ENCODE measurements at places on chromosomes 4 and X.

DNA sequence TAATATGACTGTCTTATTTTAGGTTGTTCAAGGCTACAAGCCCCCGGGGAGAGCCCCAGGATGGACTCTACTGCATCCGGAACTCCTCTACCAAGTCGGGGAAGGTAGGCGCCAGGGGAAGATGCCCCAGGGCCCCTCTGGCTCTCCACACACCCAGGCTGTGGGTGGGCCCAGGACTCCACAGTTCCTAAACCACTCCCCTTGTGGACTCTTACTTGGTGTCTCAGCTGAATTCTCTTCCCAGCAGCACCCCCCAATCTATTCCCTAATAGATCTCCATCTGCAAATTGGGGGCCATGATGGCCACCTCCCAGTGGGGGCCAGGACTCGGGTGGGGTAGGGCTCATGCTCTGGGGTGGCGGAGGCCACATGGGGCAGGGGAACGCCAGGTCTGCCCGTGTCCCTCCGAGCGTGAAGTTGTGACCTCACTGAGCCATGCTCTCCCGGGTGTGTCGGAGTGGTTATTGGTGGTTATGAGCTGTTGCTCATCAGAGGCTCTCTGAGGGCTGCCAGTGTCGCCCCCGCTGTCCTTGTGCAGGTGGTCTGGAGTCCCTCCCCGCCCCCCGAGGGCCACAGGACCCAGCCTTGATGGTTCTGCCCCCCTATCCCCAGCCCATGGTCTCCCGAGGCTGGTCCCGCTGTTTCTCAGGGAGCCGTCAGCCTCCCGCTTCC, 11.2 kb upstream of the ADD1 start:
- no peak for DNase-seq

DNA sequence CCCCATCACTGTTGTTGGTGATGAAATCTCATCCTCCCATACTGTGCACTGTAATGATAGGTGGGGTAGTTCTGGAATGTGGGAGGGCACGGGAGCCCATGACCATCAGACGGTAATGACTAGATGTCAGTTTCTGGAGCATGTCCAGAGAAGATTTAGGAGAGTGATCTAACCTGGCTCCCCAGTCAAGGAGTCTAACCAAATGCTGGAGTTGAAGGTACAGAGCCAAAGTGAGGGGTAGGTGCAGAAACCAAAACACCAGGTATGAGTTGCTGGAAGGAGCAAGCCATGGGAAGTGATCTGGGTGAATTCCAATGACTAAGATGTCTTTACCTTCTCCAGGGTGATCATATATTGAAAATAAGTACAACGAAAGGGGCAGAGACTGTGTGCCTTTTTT, 296.9 kb downstream of the INPP4B start:
- DNase-seq = no peak

DNA sequence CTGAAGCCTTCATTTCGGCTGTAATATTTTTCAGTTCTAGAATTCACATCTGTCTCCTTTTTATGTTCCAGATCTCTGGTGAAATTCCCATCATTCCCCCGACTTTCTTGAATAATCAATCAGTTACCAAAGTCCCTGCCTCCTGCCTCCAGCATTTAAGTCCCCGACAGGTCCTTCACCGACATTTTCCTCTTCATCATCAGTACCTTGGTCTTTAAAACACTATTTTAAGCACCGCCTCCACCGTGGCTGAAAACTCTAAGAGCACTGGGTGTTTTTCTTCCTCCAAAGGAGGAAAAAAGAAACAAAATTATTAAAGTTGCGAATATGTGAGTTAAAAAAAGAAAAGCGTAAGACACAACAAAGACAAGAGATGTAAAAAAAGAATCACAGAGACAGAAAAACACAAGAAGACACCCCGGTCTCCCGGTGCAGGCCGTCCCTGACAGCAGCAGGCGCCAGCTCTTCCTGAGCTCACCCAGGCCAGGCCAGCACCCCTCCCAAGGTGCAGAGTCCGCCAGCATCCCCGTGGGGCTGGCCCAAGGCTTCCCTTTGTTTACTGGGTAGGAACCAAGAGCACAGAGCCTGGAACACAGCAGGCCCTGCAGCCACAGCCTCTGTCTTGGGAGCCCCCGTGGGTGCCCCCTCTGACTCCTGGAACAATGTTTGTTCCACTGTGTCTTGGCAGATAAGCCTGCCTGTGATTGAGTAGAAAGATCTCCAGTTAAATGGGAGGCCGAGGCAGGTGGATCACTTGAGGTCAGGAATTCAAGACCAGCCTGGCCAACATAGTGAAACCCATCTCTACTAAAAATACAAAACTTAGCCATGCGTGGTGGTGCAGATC, 49.3 kb upstream of the CPLX1 start:
- no peak for DNase-seq

DNA sequence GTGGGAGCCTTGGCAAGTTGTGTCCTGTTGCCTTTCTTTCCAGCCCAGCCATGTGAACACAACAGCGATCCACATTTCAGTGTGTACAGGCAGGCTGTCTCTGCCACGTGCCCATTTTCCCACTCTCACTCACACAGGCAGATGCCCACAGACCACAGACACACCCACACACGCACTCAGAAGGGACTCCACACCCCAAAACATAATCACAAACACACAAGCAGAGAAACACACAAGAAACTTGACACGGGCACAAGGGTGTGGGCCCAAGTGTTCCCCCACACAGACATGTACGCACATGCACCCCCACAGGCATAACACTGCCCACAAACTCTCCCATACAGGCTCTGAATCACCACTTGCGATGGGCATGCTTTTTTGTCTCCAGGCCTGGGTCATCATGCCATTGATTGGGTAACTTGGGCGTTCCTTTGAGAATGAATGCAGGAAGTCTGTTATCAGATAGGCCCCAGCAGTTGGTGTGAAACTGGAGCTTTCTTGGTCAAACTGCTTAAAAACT, 84.3 kb downstream of the NBDY start:
- peak; percentile 24 for DNase-seq

- DNase-seq = peak; percentile 22
These were observed 716 bp downstream of the KIT start for GRCh38 chr4:54658252-54659093.

- DNase-seq = no peak
These were observed 195.6 kb downstream of the RAPGEF2 start for GRCh38 chr4:159298502-159298901.

GRCh38 chrX:10549280-10549679, 71.1 kb downstream of the MID1 start:
- no peak for DNase-seq

GRCh38 chrX:149392921-149393320, 112.2 kb downstream of the IDS start:
- DNase-seq = no peak

GRCh38 chrX:4663085-4663484, 949.6 kb upstream of the PRKX start:
- DNase-seq = no peak
